HFFc6 (cell line): ENCODE measurements at places on chromosomes 2 and 18. TPM values are rescaled to one million over a fixed set of nuclear protein-coding genes. Genes with fewer than 3 reads are reported as not detected.

DNA sequence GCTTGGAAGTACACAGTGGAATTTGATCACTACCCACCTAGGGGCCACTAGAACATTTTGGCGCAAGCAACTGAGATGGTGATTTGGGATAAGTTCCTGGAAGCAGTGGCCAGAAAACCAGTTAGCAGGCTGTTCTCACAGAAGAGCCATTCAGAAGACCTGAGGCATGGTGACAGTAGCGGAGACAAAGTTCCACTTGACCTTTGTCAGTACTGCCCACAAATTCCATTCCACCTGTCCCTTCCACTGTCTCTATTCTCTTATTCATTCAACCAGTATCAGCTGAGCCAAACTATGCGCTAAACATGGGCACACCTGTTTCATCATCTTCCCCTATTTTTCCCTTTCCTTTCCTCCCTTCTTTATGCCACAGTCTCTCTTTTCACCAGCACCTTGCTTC, 59.2 kb upstream of the PPP1CB start:
- no peak for DNase-seq

DNA sequence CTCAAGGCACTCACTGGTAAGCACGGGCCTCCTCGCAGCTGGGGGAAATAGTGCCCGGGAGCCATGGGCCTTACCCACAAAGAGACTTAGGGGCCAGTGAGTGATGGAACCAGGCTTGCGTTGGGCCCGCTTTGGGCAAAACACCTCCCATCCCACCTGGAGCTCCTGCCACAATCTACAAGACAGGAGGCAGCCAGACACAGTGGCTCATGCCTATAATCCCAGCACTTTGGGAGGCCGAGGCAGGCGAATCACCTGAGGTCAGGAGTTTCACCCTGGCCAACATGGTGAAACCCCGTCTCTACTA, 88.2 kb downstream of the TFCP2L1 start:
- DNase-seq: no peak

GRCh38 chr2:160252278-160252887, 52.3 kb upstream of the ITGB6 start:
- peak; percentile 30 for DNase-seq

DNA sequence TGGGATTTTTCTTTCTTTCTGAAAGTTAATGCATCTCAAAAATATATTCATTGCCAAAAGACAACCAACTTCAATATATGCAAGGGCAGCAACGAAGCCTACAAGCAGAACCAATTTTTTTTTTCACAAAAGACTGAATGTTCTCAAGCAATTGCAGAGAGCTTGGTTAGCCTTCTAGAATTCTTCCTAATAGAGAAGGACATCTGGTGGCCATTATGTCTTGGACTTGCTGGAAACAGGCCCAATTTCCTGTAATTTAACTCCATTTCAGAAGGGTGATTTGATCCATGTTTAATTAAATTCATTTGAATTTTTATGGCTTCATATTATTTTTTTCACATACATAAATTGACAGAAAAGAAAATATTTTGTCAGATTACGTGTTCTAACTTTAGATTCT, 208.0 kb downstream of the TPGS2 start:
- DNase-seq: no peak

GRCh38 chr2:150136893-150137292, 350.6 kb downstream of the RND3 start:
- no peak for DNase-seq

- no peak for DNase-seq
Measured at GRCh38 chr2:28487258-28487657, 8.6 kb upstream of the PLB1 start.

- no peak for DNase-seq
Measured at GRCh38 chr2:122754561-122754960, 999.1 kb downstream of the TSN start.

IL36G gene
- total RNA-seq: not detected in 3 replicates
